Neural cell (in vitro differentiated cells): ENCODE measurements at places on chromosomes 11 and 22. TPM values are rescaled to one million over a fixed set of nuclear protein-coding genes. Genes with fewer than 3 reads are reported as not detected.

The APOL3 gene
- not detected in 2 replicates for polyA plus RNA-seq

The HEPHL1 gene
- not detected in 2 replicates for polyA plus RNA-seq

The NXPE1 gene
- polyA plus RNA-seq: not detected in 2 replicates

The HARBI1 gene
- 5.4 and 9.5 TPM in 2 replicates for polyA plus RNA-seq

The NRXN2 gene
- 68.0 and 99.8 TPM in 2 replicates for polyA plus RNA-seq

The LYVE1 gene
- not detected in 2 replicates for polyA plus RNA-seq
